ENCODE measurements at places on chromosomes 5 and 9. TPM values are rescaled to one million over a fixed set of nuclear protein-coding genes. Genes with fewer than 3 reads are reported as not detected.

The CARTPT gene
- not detected for total RNA-seq

The PRDM12 gene
- total RNA-seq = 0.22 TPM

The HAPLN1 gene
- 1.3 TPM for total RNA-seq

The NFIB gene
- total RNA-seq = 11.6 TPM

The MZB1 gene
- total RNA-seq = not detected

The SLC28A3 gene
- not detected for total RNA-seq

The HAVCR2 gene
- 0.11 TPM for total RNA-seq

The IL4 gene
- total RNA-seq = not detected

DNA sequence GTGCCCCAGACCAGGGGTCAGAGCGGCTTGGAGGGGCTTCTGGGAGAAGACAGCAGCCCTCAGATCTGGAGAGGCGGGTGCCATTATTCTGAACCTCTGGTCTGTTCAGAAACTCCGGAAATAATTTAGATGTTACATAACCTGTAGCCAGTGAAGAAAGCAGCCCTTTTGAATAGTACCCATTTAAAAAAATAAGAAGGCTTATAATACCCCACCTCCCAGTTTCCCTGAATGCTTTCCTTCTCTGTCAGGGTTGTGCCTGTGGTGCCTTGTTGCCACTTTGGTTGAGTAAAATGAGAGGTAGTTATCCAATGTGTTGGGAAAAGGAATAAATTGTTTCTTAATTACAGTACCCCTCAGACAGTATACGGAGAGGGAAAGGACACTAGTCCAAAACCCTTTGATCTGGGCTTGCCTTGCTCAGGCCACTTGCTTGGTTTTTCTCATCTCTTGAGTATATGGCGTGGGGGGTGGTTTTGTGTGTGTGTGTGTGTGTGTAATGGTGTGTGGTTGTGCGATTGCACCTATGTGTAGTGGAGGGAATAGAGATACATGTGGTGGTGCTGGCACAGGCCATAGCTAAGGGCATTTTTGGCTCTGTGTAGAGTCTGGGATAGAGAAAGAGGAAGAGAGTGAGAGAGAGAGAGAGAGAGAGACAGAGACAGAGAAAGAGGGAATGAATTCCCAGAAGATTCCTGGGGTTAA is 59.1 kb upstream of the TLR4 start:
- no peaks in the 10 kb centered on the region for H3K4me1 ChIP-seq
- no peak for DNase-seq
- H3K4me3 ChIP-seq = no peak overlapping the region
- H3K27me3 ChIP-seq = no peaks in the 10 kb centered on the region
- no peak overlapping the region for H3K27ac ChIP-seq

- no peaks in the 10 kb centered on the region for H3K36me3 ChIP-seq
- no peak overlapping the region for H3K4me3 ChIP-seq
- H3K27ac ChIP-seq = no peak overlapping the region
- no peak for DNase-seq
- H3K27me3 ChIP-seq = peaks cover 2% of the 10 kb centered on the region
These were observed 13.9 kb upstream of the UBE2QL1 start for GRCh38 chr5:6434731-6435130.

GRCh38 chr5:25107853-25108252 is 463.1 kb upstream of the CDH10 start:
- no peaks in the 10 kb centered on the region for H3K4me1 ChIP-seq
- H3K36me3 ChIP-seq = no peaks in the 10 kb centered on the region
- DNase-seq = no peak
- H3K27ac ChIP-seq = no peak overlapping the region

GRCh38 chr9:105053209-105053652 is 125.3 kb upstream of the ABCA1 start:
- H3K27me3 ChIP-seq = no peaks in the 10 kb centered on the region
- no peaks in the 10 kb centered on the region for H3K36me3 ChIP-seq
- H3K4me3 ChIP-seq = no peak overlapping the region
- no peak overlapping the region for H3K27ac ChIP-seq

DNA sequence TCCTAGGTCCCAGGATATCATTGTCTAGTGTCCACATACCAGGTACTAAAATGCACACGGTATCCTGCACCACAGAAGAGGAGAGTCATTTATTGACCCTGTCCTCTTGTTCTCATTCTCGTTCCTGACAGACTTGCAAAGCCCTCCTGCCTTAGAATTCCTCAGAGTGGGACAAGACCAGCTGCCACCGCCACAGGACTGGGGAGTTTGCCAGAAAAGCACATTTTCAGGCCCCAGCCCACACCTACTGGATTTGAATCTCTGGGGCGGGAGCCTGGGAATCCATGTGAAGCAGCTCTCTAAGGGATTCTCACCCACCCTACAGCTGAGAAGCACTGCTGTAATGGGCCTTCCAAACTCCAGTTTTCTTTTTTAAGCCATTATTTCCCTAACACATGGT is 68.0 kb upstream of the FANCC start:
- no peak for DNase-seq
- H3K36me3 ChIP-seq = no peaks in the 10 kb centered on the region
- no peak overlapping the region for H3K4me3 ChIP-seq
- H3K4me1 ChIP-seq = no peaks in the 10 kb centered on the region

DNA sequence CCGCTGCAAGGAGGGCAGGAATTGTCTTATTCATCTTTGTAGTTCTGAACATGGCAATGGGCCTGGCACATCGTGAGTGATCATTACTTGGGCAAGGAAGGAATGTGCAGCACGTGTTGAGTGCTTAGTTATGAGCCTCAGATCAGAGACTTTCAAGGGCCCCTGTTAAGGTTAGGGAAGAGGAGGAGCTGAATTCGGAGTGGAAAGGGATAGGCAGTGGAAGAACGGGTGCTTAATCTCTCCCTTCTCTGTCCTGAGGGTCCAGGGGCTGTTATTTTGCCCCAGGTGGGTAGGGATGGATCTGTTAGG is 59.5 kb upstream of the RARS1 start:
- no peaks in the 10 kb centered on the region for H3K4me1 ChIP-seq
- no peak overlapping the region for H3K27ac ChIP-seq
- H3K36me3 ChIP-seq = peaks cover 27% of the 10 kb centered on the region
- H3K4me3 ChIP-seq = no peak overlapping the region
- DNase-seq = no peak

DNA sequence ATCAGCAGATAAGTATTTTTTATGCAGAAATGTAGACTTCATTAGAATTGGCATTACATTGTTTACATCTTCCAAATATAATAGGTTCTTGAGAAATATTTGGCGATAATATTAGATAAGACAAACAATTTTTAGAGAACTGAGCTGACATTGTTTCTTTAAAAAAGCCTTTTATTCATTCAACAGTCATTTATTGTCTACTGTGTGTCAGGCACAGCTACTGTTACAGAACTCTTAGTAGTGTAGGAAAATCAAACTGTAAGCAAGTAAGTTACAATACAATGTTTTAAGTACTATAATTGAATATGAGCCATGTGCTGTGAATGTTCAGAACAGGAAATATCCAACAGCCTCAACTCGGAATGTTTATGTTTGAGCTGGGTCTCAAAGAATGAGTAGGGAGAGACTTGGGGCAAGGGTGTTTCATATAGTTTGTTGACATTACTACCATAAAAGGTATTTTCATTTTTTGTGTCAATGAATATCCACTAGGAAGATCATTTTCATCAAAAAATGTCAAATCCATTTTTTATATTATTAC is 114.0 kb downstream of the CDC42SE2 start:
- no peaks in the 10 kb centered on the region for H3K4me1 ChIP-seq
- no peak overlapping the region for H3K27ac ChIP-seq
- no peak overlapping the region for H3K4me3 ChIP-seq
- no peaks in the 10 kb centered on the region for H3K27me3 ChIP-seq
- no peaks in the 10 kb centered on the region for H3K36me3 ChIP-seq

DNA sequence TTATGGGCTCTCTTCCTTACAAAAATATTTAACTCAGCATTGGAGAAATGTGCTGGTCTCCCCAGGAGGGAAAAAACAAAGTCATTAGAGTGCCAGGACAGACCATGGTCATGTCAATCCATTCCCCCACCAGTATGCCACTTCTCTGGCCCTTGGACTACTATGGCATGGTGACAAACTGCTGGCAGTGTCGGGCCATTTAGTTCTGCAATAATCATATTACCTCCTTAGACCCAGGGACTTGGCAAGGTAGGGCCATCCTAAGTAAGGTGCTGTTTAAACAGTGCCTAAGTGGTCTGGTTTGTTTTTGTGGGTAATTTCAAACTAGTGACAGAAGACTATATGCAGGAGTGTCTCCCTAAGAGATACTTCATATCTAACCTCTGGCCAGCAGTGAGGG is 177.8 kb upstream of the STK32A start:
- no peak for DNase-seq
- no peaks in the 10 kb centered on the region for H3K4me1 ChIP-seq
- H3K36me3 ChIP-seq = no peaks in the 10 kb centered on the region
- H3K27ac ChIP-seq = no peak overlapping the region

DNA sequence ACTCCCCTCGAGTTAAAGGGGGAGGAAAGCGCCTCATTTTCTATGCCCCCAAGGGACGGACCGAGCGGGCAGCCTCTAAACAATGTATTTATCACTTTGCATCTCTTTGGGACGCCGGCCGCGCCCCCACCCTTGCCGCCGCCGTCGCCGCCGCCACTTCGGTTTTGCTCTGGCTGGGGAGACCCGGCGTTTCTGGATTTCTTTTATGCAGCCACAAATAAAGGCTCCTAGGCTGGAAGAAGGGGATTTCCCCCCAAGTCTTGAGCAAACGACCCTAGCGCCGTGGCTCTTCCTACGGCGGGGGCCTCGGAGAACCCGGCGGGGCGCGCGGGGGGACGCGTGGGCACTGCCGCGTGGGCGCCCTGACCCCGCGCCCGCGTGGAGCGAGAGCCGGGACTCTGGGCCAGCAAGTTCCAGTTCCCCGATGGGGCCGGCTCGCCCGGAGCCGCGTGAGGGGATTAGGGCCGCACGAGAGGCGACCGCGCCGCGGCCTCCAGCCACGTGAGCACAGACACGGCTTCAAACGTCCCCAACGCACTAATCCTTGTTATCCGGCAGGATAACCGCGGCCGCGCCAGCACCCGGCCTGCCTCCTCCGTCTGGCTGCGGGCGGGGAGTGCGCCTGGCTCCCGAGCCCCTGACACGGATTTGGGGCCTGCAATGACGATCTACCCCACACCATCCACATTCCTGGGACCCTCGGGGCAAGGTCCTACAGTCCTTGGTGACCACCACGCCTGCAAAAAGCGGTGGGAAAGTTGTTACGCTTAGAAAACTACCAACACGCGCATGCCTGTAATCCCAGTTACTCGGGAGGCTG is 7.9 kb upstream of the NEUROG1 start:
- H3K4me3 ChIP-seq = peak overlapping the region; percentile 4
- no peak for DNase-seq

GRCh38 chr9:129174102-129174723 is 3.8 kb downstream of the IER5L start:
- peak overlapping the region; percentile 71 for H3K4me3 ChIP-seq
- peaks cover 19% of the 10 kb centered on the region for H3K27me3 ChIP-seq
- peak; percentile 93 for DNase-seq
- no peaks in the 10 kb centered on the region for H3K36me3 ChIP-seq
- H3K27ac ChIP-seq = no peak overlapping the region
- peaks cover 4% of the 10 kb centered on the region for H3K4me1 ChIP-seq

GRCh38 chr9:10339152-10339551 is 273.6 kb downstream of the PTPRD start:
- no peaks in the 10 kb centered on the region for H3K4me1 ChIP-seq
- H3K27me3 ChIP-seq = no peaks in the 10 kb centered on the region
- H3K36me3 ChIP-seq = no peaks in the 10 kb centered on the region
- H3K27ac ChIP-seq = no peak overlapping the region

- H3K27me3 ChIP-seq = no peaks in the 10 kb centered on the region
- no peak overlapping the region for H3K4me3 ChIP-seq
- peak; percentile 15 for DNase-seq
- no peak overlapping the region for H3K27ac ChIP-seq
- H3K4me1 ChIP-seq = no peaks in the 10 kb centered on the region
These were observed 206.0 kb upstream of the TLX3 start for GRCh38 chr5:171102877-171103610.

GRCh38 chr5:151200913-151201595 is 22.8 kb downstream of the CCDC69 start:
- H3K27me3 ChIP-seq = no peaks in the 10 kb centered on the region
- H3K36me3 ChIP-seq = no peaks in the 10 kb centered on the region
